Fibroblast of skin of abdomen (primary cell): ENCODE measurements at places on chromosomes 7 and 10.

- peak; percentile 75 for DNase-seq
These were observed 3.8 kb upstream of the KAT6B start for GRCh38 chr10:74822521-74823089.

DNA sequence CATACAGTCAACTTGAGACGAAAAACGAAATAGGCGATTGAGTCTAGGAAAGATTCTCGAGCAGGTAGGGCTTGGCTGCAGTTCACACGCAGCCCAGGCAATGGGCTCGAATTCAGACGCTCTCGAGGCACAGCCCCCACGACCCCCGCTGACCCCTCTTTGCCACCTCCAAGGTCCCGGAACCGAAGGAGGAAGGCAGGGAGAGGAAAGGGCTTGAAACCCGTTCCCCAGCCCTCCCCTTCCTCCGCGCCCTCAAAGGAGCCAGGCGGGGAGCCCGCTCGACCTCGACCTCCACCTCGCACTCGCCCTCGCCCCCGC lies 441 bp downstream of the CCDC186 start:
- no peak for DNase-seq

DNA sequence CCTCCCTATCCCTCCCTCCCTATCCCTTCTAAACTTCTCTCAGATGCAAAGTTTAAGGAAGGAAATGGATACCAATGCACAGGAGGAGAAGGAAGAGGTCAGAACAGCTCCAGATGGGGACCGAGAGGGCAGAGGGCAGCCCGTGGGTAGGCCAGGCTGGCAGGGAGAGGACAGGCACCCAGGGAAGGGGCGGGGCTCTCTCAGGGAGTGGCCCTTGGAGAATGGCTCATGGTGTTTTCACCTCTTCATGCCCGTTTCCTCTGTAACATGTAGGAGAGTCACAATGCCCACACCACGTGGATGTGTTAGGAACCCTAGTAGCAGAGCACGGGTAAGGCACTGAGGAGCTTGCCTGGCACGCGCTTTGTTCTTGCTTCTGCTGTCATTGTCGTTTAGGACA lies 264.5 kb downstream of the CELF2 start:
- DNase-seq: no peak

DNA sequence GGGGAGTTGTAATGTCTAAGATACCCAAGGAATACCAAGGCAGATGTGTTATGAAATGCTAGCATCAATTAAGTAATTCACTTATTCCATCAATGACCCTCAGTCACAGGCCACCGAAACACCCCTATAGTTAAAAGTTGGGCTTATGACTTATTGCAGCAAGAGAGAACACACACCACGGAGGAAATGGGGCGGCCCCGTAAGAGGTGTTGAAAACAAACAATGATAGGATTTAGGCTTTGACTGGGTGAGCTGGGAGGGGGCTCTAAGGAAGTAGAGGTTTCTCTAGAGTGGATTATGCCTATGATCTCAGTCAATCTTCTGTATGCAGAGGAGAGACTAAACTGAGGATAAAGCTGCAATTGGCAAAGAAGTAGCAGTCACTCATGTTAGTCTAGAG lies 45.4 kb upstream of the PRKCQ start:
- DNase-seq: no peak
